ENCODE measurements at places on chromosomes 3 and 15.

DNA sequence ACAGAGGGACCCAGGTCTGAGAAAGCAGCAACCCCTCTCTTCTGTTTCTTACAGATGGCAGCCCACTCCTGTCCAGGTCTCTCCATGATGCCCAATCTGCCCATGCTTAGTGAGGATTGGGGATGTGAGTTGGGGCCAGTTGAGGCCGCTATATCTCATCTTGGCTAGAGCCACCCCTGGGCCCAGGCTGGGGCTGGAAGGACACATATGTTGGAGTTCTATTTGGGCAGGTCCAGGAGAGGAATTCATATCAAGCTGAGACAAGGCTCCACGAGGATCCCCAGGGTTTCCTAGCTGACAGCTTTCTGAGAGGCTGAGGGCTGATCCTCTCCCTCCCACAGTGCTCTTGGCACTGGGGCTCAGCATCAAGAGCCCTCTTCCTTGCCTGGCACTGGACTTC lies 11.4 kb downstream of the TGM5 start:
- DNase-seq = no peak

DNA sequence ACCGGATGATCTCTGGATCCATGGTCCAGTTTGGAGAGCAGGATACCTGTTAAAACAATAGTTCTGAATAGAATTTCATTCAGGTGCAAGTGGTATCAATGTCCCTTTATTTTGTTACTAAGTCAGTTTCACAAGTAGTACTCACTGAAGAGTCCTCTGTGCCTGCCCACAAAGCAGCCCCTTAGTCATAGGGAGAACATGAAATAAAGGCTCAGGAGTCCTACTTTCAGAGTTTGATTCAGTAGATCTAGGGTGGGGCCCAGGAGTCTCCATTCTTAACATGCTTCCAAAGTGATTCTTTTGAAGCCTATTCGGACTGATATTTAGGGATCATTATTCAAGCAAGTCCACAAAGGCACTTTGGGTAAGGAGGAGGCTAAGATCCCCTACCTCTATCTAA lies 79.8 kb upstream of the ACKR4 start:
- no peak for DNase-seq

DNA sequence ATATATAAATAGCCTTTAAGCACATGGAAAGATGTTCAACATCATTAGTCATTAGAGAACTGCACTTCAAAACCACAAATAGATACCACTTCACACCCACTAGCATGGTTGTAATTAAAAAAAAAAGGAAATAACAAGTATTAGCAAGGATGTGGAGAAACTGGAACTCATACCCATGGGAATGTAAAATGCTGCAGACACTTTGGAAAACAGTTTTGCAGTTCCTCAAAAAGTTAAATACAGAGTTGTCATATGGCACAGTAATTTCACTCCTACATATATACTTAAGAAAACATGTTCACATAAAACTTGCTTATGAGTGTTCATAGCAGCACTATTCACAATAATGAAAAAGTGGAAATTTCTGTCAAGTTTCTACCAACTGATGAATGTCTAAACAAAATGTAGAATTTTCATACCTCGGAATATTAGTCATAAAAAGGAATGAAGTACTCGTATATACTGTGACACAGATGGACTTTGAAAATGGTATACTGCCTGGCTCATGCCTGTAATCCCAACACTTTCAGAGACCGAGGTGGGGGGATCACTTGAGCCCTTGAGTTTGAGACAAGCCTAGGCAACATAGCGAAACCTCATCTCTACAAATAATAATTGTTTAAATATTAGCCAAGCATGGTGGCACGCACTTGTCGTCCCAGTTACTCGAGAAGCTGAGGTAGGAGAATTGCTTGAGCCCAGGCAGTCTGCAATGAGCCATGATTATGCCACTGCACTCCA lies 28.1 kb downstream of the BCL2A1 start:
- peak; percentile 10 for DNase-seq

- peak; percentile 87 for DNase-seq
Measured at GRCh38 chr3:156483426-156483825, 71.5 kb downstream of the SSR3 start.

DNA sequence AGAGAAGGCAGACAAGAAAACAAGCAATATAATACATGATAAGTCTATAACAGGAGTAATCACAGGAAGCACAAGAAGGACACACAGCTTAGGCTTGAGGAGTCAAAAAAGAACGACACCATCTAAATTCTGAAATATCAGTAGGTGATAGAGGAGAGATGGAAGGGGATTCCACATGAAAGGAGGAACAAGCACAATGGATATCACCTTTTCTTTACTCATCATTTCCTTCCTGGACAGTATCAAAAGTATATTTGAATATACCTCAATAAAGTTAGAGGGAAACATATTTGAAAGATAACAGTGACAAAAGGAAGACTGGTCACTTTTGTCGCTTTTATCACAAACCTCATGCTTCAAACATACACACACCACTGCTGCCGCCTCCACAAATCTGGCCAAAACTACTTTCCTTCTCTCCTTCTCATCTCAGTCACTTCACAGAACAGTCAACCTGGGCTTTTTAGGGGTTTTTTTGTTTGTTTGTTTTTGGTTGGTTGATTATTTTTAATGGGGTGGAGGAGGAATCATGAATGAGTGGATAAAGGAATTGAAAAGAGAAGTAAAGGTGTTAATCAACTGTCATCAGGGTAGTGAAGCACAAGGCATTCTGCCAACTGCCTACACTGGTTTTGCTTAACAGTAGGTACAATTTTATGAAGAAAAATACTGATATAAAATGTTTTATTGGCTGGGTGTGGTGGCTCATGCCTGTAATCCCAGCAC lies 18.5 kb downstream of the DENND4A start:
- DNase-seq = no peak
